HCT116 (cell line): ENCODE measurements at places on chromosomes 1 and 21. TPM values are rescaled to one million over a fixed set of nuclear protein-coding genes. Genes with fewer than 3 reads are reported as not detected.

ZFP69 gene
- not detected for total RNA-seq

DNA sequence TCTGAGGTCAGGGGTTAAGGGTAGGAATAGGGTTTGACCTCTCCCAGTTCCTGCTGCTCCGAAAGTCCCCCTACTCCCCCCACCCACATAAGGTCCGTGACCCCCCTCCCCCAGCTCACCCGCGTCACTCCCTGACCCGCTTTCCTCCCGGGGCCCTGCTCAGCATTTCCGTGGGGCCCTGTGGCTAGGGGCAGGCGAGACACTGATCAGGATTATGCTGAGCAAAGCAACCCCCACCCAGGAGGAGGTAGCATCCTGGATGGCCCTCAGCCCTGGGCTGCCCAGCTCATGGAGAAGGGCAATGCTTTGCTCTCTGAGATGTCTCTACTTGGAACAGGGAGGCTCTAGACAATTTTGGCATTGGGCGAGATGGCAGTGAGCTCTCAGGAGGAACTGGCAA is 3.7 kb downstream of the RORC start:
- DNase-seq, result no peak

DNA sequence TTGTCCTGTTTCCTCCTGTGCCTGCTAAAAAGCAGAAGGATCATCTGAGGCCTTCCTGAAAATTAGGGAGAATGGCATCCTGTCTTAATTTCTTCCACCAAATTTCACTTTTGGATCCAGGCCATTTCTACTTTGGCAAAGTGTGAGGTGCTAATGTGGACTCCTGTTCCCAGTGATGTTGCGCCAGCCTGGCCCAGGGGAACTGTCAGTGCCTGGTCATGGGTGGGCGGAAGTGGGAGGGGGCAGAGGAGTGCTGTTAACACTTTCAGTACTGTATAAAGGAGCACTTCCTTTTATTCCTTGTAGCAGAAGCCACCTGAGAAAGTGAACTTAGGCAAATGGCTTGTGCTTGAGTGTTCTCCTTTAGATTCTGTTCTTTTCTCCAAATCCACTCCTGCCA is 19.9 kb downstream of the ELAPOR1 start:
- DNase-seq, result no peak

DNA sequence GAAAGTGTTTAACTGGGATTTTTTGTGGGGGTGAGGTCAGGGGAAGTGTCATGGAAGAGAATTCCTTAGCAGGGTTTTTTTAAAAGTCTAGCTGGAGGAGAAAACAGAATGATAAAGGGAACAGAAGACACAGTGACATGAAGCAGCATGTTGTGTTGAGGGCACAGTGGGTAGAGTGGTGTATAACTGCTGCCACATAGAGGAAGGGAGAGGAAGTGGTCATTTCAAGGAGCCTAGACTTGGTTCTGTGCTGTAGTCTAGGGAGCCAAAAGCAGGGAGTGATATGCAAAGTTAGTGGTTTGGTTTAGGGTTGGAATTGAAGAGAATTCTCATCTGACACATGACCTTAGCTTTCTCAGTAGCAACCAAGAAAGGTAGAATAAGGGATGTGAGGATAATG is 10.2 kb downstream of the EEIG2 start:
- peak; percentile 15 for DNase-seq

- DNase-seq, result no peak
These were observed 149.4 kb downstream of the TIAM1 start for GRCh38 chr21:31194510-31195293.

BCL2L15 gene
- total RNA-seq, result 0.54 TPM

GRCh38 chr1:214039394-214040018 is 51.7 kb downstream of the PROX1 start:
- no peak for DNase-seq

- DNase-seq, result no peak
These were observed 648.4 kb downstream of the PLA2G4A start for GRCh38 chr1:187477103-187477502.

- peak; percentile 31 for DNase-seq
These were observed 3.9 kb upstream of the DENND2D start for GRCh38 chr1:111204201-111204982.

- DNase-seq, result no peak
These were observed 367.2 kb downstream of the USP25 start for GRCh38 chr21:16096988-16097387.

- DNase-seq, result no peak
These were observed 98.9 kb downstream of the CSMD2 start for GRCh38 chr1:34066166-34066565.

CFAP141 gene
- not detected for total RNA-seq

DNA sequence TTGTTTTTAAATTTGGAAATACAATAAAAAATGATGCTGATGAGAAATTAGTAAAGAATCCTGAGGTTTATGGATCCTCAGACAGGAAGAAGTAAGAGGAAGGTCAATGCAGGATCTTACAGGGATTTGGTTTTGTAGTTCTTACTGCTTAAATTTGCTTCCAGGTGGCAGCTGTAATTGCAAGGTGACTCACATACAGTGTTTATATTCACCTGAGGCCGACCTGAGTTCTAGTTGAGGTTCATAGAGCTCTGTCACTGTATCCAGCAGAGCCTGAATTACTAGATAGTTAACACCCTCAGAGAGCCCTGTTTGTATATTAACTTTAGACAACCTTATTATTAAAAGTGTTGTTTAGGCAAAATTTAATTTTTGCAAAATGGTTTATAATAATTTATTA is 1.4 kb upstream of the WDR26 start:
- DNase-seq, result no peak

DNA sequence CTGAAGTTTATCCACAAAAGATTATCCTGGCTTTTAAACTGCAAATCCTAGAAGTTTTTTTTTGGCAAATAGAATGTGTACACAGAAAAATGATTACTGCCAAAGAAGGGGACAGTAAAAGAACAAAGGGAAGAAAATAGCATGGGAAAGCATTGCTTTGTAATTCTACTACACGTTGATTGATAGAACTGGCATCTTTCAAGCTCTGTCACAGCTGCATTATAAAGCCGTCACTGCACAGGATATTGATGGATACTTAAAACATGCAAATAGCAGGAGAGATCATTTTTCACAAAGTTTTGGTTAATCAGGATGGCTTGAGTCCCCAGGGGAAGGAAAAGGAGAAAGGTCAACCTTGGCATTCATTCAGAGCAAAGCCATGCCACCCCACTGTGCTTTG is 183.7 kb upstream of the RRP15 start:
- no peak for DNase-seq

SPOCD1 gene
- total RNA-seq, result 5.0 TPM

SPRR2B gene
- total RNA-seq, result not detected
